Gastrocnemius medialis (tissue), 4 donors: ENCODE measurements at places on chromosomes 7 and 10. TPM values are rescaled to one million over a fixed set of nuclear protein-coding genes. Genes with fewer than 3 reads are reported as not detected.

DNA sequence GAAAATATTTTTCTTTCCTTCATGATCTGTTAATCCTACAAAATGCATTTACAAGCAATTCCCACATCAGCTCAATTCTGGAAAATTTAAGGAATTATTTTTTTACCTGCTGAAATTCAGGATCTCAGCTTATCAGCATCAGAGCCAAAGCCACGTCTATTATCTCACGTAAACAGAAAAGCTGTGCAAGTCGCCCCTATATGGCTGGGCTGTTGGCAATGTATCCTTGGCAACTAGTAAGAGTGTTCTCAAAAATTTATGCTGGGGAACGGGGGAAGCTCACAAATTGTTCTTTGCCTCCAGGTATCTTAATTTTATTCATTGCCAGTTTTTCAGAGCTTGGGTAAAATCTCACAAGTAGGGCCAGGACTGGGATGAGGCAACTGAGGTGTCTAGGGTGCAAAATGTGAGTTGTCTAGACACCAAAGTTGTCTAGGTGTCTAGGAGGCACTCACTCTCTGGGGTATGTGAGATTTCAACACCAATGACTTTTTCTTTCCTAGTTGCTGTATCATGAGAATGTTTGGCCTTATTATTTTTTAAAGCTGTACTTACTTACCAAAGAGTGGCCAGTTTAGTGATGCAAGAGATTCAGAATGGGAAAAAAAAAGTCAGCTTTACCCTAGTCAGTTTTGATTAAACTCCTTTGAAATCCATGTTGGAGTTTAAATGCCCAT is 5.1 kb downstream of the GSTO2 start:
- peaks cover 5% of the 10 kb centered on the region for H3K4me1 ChIP-seq
- H3K36me3 ChIP-seq, result no peaks in the 10 kb centered on the region
- no peak overlapping the region for H3K27ac ChIP-seq
- no peak for DNase-seq
- H3K27me3 ChIP-seq, result peaks cover 11% of the 10 kb centered on the region

GRCh38 chr10:44395902-44396670 is 11.2 kb upstream of the CXCL12 start:
- H3K4me1 ChIP-seq, result no peaks in the 10 kb centered on the region
- no peak overlapping the region for H3K4me3 ChIP-seq
- no peaks in the 10 kb centered on the region for H3K27me3 ChIP-seq
- H3K27ac ChIP-seq, result no peak overlapping the region
- H3K36me3 ChIP-seq, result no peaks in the 10 kb centered on the region

DNA sequence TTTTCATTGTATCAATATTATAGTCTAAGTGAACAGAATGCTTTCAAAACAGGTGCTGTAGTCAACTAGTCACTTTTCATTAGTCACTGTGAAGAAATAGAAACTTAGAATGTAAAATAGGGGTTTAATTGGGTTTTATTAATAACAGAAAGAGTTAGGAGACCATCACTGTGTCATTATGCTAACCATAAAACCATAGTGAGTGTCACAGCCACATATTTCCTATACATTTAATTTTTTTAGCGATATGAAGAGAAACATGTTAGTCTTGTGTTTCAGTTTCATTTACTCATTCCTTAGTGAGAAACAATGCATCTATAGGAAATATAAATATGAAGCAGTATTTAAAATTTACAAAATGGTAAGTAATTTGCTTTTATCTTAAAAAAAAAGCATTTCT is 22.2 kb downstream of the SPAG6 start:
- no peak overlapping the region for H3K4me3 ChIP-seq
- no peaks in the 10 kb centered on the region for H3K27me3 ChIP-seq
- H3K27ac ChIP-seq, result no peak overlapping the region

The EPO gene
- total RNA-seq, result not detected

GRCh38 chr7:134724606-134725005 is 54.8 kb upstream of the CALD1 start:
- no peaks in the 10 kb centered on the region for H3K4me1 ChIP-seq
- DNase-seq, result no peak
- no peak overlapping the region for H3K4me3 ChIP-seq

DNA sequence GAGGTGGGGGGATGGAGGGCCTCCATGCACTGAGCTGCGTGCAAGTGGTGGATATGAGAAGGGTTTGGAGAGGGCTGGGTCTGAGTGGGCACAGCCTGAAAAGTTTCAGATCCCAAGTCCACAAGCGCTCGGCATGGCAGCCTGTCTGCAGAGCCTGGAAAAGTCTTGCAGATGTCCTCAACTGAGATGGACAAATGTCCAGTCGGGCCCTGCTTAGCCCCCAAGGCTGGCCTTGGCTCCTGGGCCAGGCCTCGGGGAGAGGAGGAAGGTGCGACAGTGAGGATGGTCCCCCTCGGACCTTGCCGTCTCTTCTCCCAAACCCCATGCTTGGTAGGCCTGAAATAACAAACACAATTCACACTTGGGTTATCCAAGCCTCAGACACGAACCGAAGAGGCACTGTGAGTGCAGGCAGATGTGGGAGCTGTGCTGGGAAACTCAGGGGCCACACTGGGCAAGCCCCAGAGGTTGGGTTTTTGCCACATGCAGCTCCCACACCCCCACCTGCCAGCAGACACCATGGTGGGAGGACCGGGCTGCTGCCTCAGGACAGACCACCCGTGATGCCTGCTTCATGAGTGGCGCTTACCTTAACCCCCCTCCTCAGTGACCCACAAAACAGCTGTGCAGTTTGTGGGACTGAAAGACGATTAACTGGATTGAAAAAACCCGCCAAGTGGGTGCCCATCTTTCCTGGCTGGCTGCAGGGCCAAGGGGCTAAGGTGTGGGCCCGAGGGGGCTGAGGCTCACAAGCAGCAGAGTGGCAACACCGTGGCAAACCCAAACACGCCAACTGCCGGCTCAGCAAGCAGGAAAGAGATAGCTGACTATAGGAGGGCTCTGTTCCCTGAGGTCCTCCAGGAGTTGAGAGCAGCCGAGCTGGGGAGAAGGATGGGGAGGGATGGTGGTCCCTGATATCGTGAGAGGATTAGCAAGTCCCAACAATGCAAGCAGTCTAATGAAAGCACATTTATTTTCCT is 156.8 kb downstream of the RNF216 start:
- H3K36me3 ChIP-seq, result no peaks in the 10 kb centered on the region
- DNase-seq, result no peak
- no peak overlapping the region for H3K4me3 ChIP-seq
- no peak overlapping the region for H3K27ac ChIP-seq
- H3K27me3 ChIP-seq, result no peaks in the 10 kb centered on the region

The VSIR gene
- 20.7 TPM for total RNA-seq

DNA sequence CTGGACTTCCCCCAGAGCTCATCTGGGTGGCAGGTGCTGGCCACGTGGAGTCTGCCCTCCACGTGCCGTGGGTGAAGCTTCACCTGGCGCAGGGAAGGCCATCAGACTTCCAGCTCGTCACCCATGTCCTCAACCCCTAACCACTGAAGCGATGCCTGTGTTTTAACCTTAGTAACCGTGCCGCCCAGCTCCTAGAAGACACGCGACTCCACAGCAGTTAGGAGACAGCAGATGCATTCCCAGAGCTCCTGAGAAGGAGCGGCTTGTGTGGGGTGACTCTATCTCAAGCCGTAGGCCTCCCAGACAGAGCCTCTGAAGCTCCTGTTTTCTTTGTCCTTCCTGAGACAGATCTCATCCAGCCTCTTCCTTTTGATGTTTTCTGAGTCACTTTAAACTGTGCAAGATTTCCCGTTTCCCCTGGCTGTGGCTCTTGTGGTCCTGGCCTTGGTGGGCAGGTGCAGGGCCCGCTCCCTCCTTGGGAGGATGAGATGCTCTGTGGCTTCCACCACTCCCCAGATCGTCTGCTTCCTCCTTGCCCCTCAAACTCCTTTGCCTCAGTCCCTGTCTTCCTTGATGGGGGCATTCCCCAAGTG is 41.4 kb upstream of the AP5Z1 start:
- H3K27ac ChIP-seq, result peak overlapping the region; percentile 88
- H3K4me1 ChIP-seq, result peaks cover 48% of the 10 kb centered on the region
- no peaks in the 10 kb centered on the region for H3K27me3 ChIP-seq
- no peak for DNase-seq

DNA sequence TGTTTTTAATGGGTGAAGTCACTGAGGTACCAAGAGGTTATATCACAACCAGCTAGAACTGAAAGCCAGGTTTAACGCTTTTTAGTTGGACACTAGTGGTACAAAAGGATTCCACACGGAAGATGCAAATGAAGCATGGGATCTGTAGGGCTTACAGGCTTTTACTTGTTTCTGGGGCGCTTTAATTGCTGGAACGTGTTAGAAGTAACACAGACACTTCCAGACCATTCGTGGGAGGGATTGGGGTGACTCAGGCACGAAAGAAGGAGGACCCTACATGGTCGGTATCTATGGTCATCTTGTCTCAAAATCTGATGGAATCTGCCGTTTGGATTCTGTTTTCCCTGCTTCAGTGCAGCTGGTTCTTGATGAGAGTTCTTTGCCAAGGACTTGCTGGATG is 1.0 kb downstream of the YKT6 start:
- H3K27ac ChIP-seq, result no peak overlapping the region
- H3K27me3 ChIP-seq, result no peaks in the 10 kb centered on the region
- H3K4me3 ChIP-seq, result peak overlapping the region; percentile 80

DNA sequence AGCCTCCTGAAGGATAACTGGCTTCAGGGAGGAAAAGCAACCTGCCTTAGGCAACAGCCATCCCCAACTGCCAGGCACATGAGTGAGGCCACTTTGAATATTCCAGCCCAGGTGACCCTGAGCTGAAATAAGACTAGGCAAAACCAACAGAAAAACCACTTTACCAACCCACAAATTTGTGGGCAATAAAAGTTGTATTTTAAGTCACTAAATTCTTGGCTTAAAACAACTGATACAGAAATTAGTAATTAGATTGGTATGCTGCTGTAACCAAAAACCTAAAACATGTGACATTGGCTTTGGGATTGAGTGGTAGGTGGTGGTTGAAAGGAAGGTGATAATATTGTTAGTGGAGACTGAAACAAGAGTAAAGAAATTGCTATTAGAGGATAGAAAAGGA is 39.9 kb downstream of the ABCB4 start:
- no peak overlapping the region for H3K4me3 ChIP-seq
- H3K4me1 ChIP-seq, result no peaks in the 10 kb centered on the region

The MGAM2 gene
- total RNA-seq, result 0.13 TPM

The ZNF783 gene
- total RNA-seq, result 7.1 TPM

DNA sequence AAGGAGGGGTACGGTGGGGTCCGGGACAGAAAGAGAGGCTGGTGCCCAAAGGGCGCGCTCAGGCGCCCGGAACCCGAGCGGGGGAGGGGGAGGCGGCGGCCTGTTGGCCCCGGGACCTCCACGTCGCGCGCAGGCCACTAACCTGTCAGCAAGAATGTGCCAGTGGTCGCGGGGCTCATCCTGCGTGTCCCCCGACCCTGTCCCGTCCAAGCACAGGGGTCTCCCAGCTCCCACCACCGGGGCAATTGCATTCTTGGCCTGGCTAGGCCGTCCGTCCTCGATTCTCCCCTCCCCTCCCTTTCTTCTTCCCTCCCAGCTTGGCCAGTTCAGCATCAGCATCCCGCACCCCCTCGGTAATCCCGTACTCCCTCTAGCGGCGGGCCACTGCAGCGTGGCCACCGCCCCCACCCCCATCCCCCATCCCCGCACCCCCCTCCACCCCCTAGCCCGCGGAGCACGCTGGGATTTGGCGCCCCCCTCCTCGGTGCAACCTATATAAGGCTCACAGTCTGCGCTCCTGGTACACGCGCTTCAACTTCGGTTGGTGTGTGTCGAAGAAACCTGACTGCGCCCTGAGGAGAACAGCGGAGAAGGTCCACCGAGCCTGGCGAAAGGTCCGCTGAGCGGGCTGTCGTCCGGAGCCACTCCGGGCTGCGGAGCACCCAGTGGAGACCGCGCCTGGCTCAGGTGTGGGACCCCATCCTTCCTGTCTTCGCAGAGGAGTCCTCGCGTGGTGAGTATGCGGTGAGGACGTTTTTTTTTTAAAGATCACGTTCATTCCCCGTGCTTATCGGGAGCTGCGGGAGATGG is at the start of gene SGCE:
SGCE (minus strand) TSS at position 286 of the 810 bp plus-strand sequence; CDS start at position 251, 35 bp downstream.
- peaks cover 17% of the 10 kb centered on the region for H3K4me1 ChIP-seq
- DNase-seq, result no peak
- H3K27ac ChIP-seq, result peak within 1 kb of the TSS; percentile 50
- peaks cover 43% of the 10 kb centered on the region for H3K27me3 ChIP-seq
- H3K4me3 ChIP-seq, result peak within 1 kb of the TSS; percentile 50
- H3K36me3 ChIP-seq, result no peaks in the 10 kb centered on the region

The GLUD1 gene
- 77.7 TPM for total RNA-seq

GRCh38 chr10:15462253-15462897 is 91.3 kb upstream of the FAM171A1 start:
- no peaks in the 10 kb centered on the region for H3K4me1 ChIP-seq
- H3K27ac ChIP-seq, result no peak overlapping the region
- DNase-seq, result no peak
- no peaks in the 10 kb centered on the region for H3K36me3 ChIP-seq
- H3K27me3 ChIP-seq, result no peaks in the 10 kb centered on the region

GRCh38 chr7:8058852-8059251 is 90.3 kb downstream of the GLCCI1 start:
- H3K4me3 ChIP-seq, result no peak overlapping the region
- H3K4me1 ChIP-seq, result no peaks in the 10 kb centered on the region
- no peaks in the 10 kb centered on the region for H3K27me3 ChIP-seq
- H3K27ac ChIP-seq, result no peak overlapping the region

The PDLIM1 gene
- 572 TPM for total RNA-seq

The VAX1 gene
- not detected for total RNA-seq

GRCh38 chr10:20743942-20744341 is 153.2 kb downstream of the NEBL start:
- H3K27ac ChIP-seq, result no peak overlapping the region
- no peaks in the 10 kb centered on the region for H3K27me3 ChIP-seq
- no peaks in the 10 kb centered on the region for H3K4me1 ChIP-seq
